ENCODE measurements at places on chromosomes 16 and 17. TPM values are rescaled to one million over a fixed set of nuclear protein-coding genes. Genes with fewer than 3 reads are reported as not detected.

FAM171A2 gene
- total RNA-seq: 27.5 TPM

CDRT4 gene
- total RNA-seq: 3.8 TPM

KRT20 gene
- total RNA-seq: not detected

FOXO3B gene
- total RNA-seq: 18.7 TPM

KRTAP9-6 gene
- not detected for total RNA-seq

FBXO39 gene
- total RNA-seq: not detected

TUBB3 gene
- total RNA-seq: 176 TPM

TMEM235 gene
- total RNA-seq: 0.28 TPM

CDH3 gene
- total RNA-seq: 97.2 TPM

LGALS9B gene
- not detected for total RNA-seq

EMP2 gene
- 15.1 TPM for total RNA-seq

KRT9 gene
- total RNA-seq: not detected

INCA1 gene
- total RNA-seq: 1.5 TPM

HNF1B gene
- total RNA-seq: not detected

GAS2L2 gene
- not detected for total RNA-seq

OR1A1 gene
- total RNA-seq: not detected

SP2 gene
- 20.0 TPM for total RNA-seq

ABI3 gene
- 2.4 TPM for total RNA-seq

ITGAX gene
- total RNA-seq: 0.28 TPM

CDH1 gene
- total RNA-seq: 237 TPM

CHP2 gene
- total RNA-seq: 1.1 TPM

CCL1 gene
- not detected for total RNA-seq

TEDC2 gene
- 45.4 TPM for total RNA-seq

ZP2 gene
- not detected for total RNA-seq

NPW gene
- total RNA-seq: 7.1 TPM

NTN1 gene
- 1.3 TPM for total RNA-seq

OR1F1 gene
- not detected for total RNA-seq

ENDOV gene
- 17.1 TPM for total RNA-seq

FOXN1 gene
- not detected for total RNA-seq

TAT gene
- not detected for total RNA-seq

SCRN2 gene
- total RNA-seq: 34.0 TPM

CD300LB gene
- not detected for total RNA-seq

DNAAF8 gene
- 0.33 TPM for total RNA-seq

RNF227 gene
- total RNA-seq: 1.9 TPM

CLEC10A gene
- not detected for total RNA-seq

SSTR5 gene
- total RNA-seq: 0.22 TPM

CHST6 gene
- 20.8 TPM for total RNA-seq

CDRT15 gene
- not detected for total RNA-seq

PRDM7 gene
- total RNA-seq: not detected

EPN3 gene
- 2.2 TPM for total RNA-seq

SECTM1 gene
- total RNA-seq: 0.28 TPM

KCNH6 gene
- total RNA-seq: 2.3 TPM

TAC4 gene
- total RNA-seq: not detected

AIPL1 gene
- 0.57 TPM for total RNA-seq

ZACN gene
- total RNA-seq: 0.09 TPM

NXN gene
- total RNA-seq: 93.6 TPM

TBC1D3K gene
- not detected for total RNA-seq

MYO15A gene
- 2.5 TPM for total RNA-seq

NDEL1 gene
- total RNA-seq: 32.9 TPM

OVCA2 gene
- 24.2 TPM for total RNA-seq

ADAMTS18 gene
- total RNA-seq: 0.07 TPM

Measured in H9 (cell line).